NCI-H187 (cell line): ENCODE measurements at places on chromosomes 16 and 17.

- DNase-seq = no peak
These were observed 48.8 kb downstream of the ADCY9 start for GRCh38 chr16:4067262-4068001.

DNA sequence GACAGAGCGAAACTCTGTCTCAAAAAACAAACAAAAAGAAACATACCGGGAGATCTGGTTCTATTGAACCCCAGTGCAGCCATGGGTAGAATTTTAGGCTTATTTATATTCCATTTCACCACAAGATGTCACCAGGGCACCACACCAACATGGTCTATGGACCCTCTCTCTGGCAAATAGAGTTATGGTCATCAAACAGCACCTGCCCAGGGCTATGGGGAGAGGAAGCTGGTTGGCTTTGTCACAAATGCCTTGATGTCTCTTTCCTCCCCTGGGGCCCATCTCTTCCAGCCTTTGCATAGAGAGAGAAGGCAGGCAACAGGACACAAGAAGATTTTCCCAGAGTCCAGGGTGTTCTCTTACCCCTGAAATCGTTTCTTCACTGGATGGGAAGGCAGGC, 128.4 kb downstream of the WWOX start:
- DNase-seq = no peak

GRCh38 chr17:31854672-31855071, 4.4 kb downstream of the COPRS start:
- no peak for DNase-seq

DNA sequence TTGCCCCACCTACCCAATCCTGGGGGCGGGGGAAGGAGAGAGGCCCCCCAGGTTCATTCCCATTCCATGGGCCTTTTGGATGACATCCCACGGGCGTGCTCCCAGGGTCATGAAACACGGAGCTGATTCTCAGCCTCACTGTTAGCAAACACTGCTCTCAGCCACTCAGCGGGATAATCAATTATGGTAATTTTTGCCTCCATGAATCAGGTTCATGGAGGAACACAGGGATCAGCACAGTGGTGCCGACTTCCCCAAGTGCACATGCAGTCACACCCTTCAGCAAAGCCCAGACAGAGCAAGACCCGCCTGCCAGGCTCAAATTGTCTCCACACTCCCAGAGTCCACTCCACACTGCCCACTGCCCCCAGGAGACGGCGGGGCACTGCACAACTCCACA, 164.6 kb downstream of the ENGASE start:
- no peak for DNase-seq

GRCh38 chr17:29958947-29959657, 17.7 kb downstream of the EFCAB5 start:
- DNase-seq = no peak
